ENCODE measurements at places on chromosomes 7 and 10. TPM values are rescaled to one million over a fixed set of nuclear protein-coding genes. Genes with fewer than 3 reads are reported as not detected.

GRCh38 chr10:4407783-4408182, 418.2 kb upstream of the AKR1E2 start:
- no peak overlapping the region for H3K27ac ChIP-seq
- no peaks in the 10 kb centered on the region for H3K36me3 ChIP-seq
- H3K4me3 ChIP-seq = no peak overlapping the region
- DNase-seq = no peak
- H3K4me1 ChIP-seq = no peaks in the 10 kb centered on the region

- no peak for DNase-seq
- H3K27me3 ChIP-seq = no peaks in the 10 kb centered on the region
- no peak overlapping the region for H3K27ac ChIP-seq
- H3K36me3 ChIP-seq = no peaks in the 10 kb centered on the region
Measured at GRCh38 chr7:84112771-84113170, 81.8 kb downstream of the SEMA3A start.

DNA sequence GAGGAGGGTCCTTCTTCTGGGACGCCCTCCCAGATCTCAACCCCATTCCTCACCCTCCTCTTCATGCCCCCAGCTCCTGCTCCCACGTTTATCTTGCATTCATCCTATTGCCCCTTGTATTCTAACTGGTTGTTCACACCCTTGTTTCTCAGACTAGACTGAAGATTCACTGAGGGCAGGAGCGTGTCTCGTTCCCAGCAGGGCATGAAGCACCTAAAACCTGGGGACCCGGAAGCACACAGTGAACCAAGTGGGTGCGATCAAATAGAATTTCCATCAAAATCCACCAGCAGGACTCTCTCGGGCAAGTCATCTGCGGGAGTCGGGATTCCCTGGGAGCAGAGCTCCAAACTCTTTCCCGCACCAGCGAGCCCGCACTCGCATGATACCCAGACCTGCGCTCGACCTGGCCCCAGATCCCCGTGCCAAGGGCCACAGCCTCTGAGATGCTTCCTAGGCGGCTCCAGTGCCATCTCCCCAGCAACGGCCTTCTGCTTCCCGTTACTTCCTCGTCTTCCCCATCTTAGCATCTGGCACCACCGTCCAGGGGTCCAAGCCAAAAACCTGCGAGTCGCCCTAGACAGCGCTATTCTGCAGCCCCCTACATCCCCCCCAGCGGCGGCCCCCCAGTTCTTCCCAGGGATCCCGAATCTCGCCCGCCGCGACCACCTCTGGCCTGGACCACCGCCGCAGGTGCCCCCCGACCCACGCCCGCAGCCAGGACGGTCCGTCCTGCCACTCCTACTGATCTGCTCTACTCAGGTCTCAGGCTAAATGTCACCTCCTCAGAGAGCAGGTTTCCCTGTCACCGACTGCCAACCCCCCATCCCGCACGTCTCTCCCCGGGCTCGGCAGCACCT, 6.1 kb upstream of the GBX1 start:
- no peaks in the 10 kb centered on the region for H3K4me1 ChIP-seq
- H3K27me3 ChIP-seq = peaks cover 6% of the 10 kb centered on the region
- no peak overlapping the region for H3K27ac ChIP-seq

DNA sequence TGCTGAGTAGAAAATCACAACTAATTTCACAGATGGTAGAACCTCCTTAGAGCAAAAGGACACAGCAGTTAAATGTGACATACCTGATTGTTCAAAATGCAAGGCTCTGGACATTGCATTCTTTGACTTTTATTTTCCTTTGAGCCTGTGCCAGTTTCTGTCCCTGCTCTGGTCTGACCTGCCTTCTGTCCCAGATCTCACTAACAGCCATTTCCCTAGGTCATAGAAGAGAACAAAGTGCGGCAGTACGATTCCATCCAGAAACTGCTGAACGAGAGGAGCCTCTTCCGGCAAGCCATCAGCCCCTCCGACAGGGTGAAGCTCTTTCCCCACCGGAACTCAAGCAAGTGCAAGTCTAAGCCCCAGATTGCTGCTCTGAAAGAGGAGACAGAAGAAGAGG, 186.9 kb downstream of the CFTR start:
- H3K36me3 ChIP-seq = no peaks in the 10 kb centered on the region
- H3K27ac ChIP-seq = peak overlapping the region; percentile 36
- DNase-seq = no peak
- no peaks in the 10 kb centered on the region for H3K4me1 ChIP-seq

Gene UNCX
- not detected for total RNA-seq

DNA sequence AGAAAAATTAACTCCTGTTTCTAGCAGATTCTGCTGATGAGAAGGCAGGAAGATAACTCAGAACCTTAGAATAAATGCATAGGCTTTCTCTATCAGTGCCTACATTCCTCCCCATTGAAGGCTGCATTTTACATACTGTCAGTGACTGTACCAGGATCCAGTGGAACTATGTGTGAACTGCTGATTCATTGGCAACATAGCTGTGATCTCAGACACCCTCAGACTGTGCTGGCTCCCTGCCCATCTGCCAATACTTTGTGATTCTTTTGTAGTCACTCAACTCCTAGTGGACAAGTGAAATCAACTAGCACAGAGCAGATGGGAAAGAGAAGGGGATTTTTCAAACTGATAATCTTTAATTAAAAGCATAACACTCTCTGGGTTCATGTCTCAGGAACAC, 375.8 kb downstream of the MDFIC start:
- no peaks in the 10 kb centered on the region for H3K36me3 ChIP-seq
- H3K4me1 ChIP-seq = no peaks in the 10 kb centered on the region
- no peaks in the 10 kb centered on the region for H3K27me3 ChIP-seq
- H3K4me3 ChIP-seq = no peak overlapping the region

DNA sequence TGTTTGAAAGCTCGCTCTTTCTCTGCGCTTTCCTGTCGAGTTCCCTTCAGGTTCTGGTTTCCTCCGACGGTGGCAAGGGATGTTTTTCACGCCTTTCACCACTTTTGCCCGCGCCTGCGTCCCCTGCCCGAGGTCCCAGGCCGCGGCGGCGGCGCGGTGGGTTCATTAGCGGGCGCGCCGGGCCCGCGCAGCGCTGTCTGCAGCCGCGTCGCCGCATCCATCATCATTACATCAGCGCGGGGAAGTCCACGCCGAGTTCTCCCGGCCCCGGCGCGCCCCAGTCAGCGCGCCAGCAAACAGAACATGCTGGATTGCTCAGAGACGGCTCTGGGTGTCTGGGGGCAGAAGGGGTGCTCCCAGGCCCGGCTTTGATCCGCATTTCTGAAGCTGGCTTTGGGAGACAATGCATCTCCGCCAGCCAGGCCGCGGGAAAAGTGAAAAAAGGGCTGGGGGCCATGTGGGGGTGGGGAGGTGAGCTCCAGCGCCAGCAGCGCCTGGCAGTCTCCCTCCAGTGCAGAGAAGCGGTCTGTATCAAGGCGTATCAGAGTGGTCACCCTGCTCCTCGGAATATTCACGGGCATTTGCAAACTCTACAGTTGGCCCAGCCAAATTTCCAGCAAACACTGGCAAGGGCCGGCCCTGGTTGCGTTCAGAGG, 8.9 kb downstream of the GLI3 start:
- peak overlapping the region; percentile 22 for H3K4me3 ChIP-seq
- peaks cover 7% of the 10 kb centered on the region for H3K27me3 ChIP-seq
- peaks cover 9% of the 10 kb centered on the region for H3K4me1 ChIP-seq

Gene KLF14
- not detected for total RNA-seq

Gene IQUB
- 1.3 TPM for total RNA-seq

Gene PRKAR2B
- 10.2 TPM for total RNA-seq

DNA sequence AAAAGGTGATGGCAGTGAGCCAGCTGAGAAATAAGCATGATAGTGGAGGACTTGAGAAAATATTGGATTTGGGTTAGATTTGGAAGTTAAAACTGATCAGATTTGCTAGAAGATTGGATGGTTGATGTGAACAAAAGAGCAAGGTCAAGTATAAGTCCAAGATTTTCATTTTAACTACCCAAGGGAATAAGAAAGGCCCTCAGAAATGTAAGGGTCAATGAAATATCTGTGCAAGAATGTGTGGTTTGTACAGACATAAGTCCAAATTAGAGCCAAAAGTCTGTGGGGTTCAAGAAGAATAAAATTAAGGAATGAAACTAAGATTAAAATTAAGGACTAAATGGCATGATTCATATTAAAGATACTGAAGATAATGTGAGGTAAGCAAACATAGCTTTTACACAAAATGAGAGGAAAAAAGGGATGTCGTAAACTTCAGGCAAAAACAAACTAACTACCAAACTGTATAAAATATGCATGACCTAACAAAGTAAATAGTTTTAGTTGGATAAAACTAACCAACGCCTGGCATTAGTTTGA, 78.4 kb upstream of the CACNA2D1 start:
- no peaks in the 10 kb centered on the region for H3K27me3 ChIP-seq
- DNase-seq = no peak
- H3K27ac ChIP-seq = no peak overlapping the region
- no peak overlapping the region for H3K4me3 ChIP-seq
- no peaks in the 10 kb centered on the region for H3K36me3 ChIP-seq

- no peaks in the 10 kb centered on the region for H3K27me3 ChIP-seq
- H3K36me3 ChIP-seq = no peaks in the 10 kb centered on the region
- no peak overlapping the region for H3K27ac ChIP-seq
- H3K4me1 ChIP-seq = no peaks in the 10 kb centered on the region
- no peak overlapping the region for H3K4me3 ChIP-seq
Measured at GRCh38 chr10:132359305-132360040, 27.5 kb downstream of the LRRC27 start.

DNA sequence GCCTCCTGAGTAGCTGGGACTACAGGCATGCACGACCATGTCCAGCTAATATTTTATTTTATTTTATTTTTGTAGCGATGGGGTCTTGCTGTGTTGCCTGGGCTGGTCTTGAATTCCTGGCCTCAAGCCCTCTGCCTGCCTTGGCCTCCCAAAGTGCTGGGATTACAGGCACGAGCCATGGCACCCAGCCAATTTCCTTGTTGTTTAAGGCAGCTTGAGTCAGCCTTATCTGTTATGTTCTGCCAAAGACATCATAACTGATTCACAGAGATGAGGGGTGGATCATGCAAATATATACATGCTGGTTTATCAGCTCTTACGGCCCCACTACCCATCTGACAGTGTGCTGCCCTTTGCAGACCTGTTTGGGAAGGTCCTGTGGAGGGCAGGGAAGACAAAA, 826.7 kb downstream of the TYW1 start:
- DNase-seq = no peak
- H3K27me3 ChIP-seq = no peaks in the 10 kb centered on the region
- no peak overlapping the region for H3K27ac ChIP-seq
- H3K4me3 ChIP-seq = no peak overlapping the region
- no peaks in the 10 kb centered on the region for H3K36me3 ChIP-seq

Gene DBF4
- total RNA-seq = 4.2 TPM

GRCh38 chr7:152922318-152923081, 162.9 kb downstream of the ACTR3B start:
- H3K4me3 ChIP-seq = no peak overlapping the region
- no peaks in the 10 kb centered on the region for H3K4me1 ChIP-seq

GRCh38 chr10:131657318-131657984, 243.4 kb upstream of the PPP2R2D start:
- H3K27ac ChIP-seq = no peak overlapping the region
- no peak overlapping the region for H3K4me3 ChIP-seq
- H3K4me1 ChIP-seq = no peaks in the 10 kb centered on the region
- DNase-seq = no peak
- no peaks in the 10 kb centered on the region for H3K36me3 ChIP-seq

DNA sequence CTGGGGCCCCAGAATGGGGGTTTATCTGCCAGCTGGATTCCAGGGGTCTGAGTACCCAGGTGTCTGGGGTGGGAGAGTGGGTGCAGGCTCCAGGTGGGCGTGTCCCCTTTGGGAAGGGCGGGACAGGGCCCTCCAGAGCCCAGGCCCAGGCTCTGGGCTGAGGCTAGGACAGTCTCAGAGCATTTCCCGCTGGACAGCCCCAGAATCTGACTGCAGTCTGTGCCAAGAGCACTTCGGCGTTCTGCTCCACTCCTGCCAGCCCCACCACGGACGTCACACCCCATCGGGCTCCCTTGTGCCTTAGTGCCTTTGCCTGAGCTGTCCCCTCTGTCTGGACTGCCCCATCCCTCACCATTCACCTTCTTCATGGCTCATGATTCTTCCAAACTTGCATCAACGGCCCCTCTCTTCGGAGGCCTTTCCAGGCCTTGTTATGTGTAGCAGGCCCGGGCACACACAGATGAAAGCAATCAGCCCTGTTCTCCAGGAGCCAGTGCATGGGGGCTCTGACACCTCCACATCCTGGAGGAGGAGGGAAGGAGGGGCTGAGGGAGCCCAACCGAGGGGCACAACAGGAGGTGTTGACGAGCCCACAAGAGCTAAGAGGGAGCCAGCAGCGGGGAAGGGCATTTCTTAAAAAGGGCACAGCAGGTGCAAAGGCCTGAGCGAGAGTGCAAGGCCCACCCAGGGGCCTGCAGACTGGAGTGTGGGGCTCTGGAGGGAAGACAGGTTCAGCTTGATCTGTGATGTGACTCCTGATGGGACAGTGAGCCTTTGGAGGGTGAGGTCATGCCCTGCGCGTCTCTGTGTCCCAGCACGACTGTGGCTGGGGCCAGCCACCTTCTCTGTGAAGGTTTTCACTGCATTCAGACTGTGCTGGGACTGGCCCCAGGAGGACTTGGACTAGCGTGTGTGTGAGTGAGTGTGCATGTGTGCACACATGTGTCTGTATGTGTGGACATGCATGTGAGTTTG, 41.7 kb downstream of the GTF2IRD1 start:
- DNase-seq = no peak
- no peaks in the 10 kb centered on the region for H3K4me1 ChIP-seq
- no peak overlapping the region for H3K27ac ChIP-seq
- no peaks in the 10 kb centered on the region for H3K36me3 ChIP-seq
- H3K4me3 ChIP-seq = no peak overlapping the region

GRCh38 chr10:62733654-62734293, 70.7 kb upstream of the ADO start:
- H3K27me3 ChIP-seq = no peaks in the 10 kb centered on the region
- no peak for DNase-seq
- H3K36me3 ChIP-seq = no peaks in the 10 kb centered on the region
- no peak overlapping the region for H3K4me3 ChIP-seq

DNA sequence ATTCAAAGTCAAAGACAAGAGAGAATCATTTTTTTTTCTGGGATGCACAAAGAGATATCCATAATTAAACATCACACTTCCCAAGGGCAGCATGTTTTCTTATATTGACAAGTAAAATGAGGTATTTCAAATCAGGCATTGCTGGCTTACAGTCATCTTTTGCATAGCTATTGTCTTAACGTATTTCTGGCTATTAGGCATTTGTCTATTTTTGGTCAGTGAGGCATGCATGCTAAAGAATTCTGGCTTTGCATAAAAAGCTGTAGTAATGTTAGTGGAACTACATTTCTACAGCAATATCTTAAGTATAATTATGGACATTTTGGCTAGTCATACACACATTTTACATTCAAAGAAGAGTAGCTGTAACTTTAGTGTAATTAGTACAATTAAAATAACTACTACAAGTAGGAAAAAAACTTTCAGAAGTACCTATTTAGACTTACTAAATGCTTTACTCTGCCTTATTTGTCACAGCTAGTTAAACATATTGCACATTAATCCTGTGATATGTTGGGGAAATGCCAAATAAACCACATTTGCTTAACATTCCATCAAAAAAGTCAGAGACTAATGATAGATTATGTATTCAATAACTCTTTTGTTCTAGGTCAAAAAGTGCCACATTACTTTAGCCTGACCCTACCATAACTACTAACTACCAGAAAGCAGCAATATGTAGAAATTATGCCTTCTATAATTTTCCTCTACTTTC, 76.4 kb downstream of the RELN start:
- H3K27ac ChIP-seq = no peak overlapping the region
- no peak for DNase-seq
- H3K36me3 ChIP-seq = no peaks in the 10 kb centered on the region
- H3K27me3 ChIP-seq = no peaks in the 10 kb centered on the region
- no peak overlapping the region for H3K4me3 ChIP-seq

Gene ASB15
- total RNA-seq = not detected

- no peaks in the 10 kb centered on the region for H3K27me3 ChIP-seq
- no peak overlapping the region for H3K4me3 ChIP-seq
- no peaks in the 10 kb centered on the region for H3K36me3 ChIP-seq
- no peaks in the 10 kb centered on the region for H3K4me1 ChIP-seq
Measured at GRCh38 chr7:41877118-41877517, 174.2 kb upstream of the INHBA start.

Data from upper lobe of left lung (tissue), 6 donors.